ENCODE measurements at places on chromosomes 5 and 9. TPM values are rescaled to one million over a fixed set of nuclear protein-coding genes. Genes with fewer than 3 reads are reported as not detected.

- peaks cover 71% of the 10 kb centered on the region for H3K4me1 ChIP-seq
- H3K27me3 ChIP-seq, result no peaks in the 10 kb centered on the region
- H3K27ac ChIP-seq, result peak overlapping the region; percentile 81
- no peaks in the 10 kb centered on the region for H3K36me3 ChIP-seq
Observed at GRCh38 chr5:39475881-39476842, 51.4 kb upstream of the DAB2 start.

- no peak overlapping the region for H3K27ac ChIP-seq
- no peak for DNase-seq
- H3K4me1 ChIP-seq, result no peaks in the 10 kb centered on the region
Observed at GRCh38 chr9:31983895-31984294, 400.5 kb upstream of the ACO1 start.

DNA sequence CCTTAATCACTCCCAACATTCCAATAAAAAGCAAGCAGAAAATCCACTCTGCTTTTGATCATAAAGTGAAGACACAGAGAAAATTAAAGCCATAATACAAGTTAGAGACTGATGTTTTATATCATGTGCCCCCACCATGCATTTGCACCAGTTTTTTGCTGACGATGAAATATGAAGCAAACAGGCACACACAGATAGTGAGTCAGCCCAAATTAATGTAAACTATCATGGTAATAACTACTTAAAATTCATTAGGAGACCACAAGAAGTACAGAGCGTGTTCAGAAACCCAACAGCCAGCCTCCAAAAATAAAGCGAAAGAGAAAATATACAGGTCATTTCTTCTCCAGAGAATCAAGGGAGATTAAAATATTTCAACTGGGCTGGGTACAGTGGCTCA, 46.4 kb upstream of the KDM4C start:
- peak; percentile 18 for DNase-seq
- H3K36me3 ChIP-seq, result no peaks in the 10 kb centered on the region
- H3K27ac ChIP-seq, result no peak overlapping the region
- H3K4me1 ChIP-seq, result no peaks in the 10 kb centered on the region

- no peaks in the 10 kb centered on the region for H3K27me3 ChIP-seq
- DNase-seq, result peak; percentile 56
- H3K4me3 ChIP-seq, result no peak overlapping the region
- H3K36me3 ChIP-seq, result no peaks in the 10 kb centered on the region
- H3K4me1 ChIP-seq, result peaks cover 5% of the 10 kb centered on the region
Observed at GRCh38 chr9:137463931-137464290, 4.8 kb upstream of the NSMF start.

DNA sequence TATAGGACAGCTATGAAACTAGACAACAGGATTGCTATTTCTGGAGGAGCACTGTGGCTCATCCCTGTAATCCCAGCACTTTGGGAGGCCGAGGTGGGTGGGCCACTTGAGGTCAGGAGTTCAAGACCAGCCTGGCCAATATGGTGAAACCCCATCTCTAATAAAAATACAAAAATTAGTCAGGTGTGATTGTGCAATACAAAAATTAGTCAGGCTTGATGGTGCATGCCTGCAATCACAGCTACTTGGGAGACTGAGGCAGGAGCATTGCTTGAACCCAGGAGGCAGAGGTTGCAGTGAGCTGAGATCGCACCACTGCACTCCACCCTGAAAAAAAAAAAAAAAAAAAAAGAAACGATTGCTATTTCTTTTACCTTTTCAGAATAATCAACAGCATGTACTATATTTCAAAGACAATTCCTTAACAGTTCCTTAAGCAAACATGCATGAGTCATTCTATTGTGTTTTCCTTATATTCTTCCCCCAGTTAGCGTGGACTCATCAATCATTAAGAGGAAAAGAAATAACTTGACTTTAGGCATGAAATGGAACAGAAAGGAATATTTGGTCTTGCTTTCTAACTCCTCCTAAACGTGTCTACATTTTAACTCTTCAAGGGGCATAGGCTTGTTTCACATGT, 162.6 kb downstream of the TAF11L14 start:
- H3K4me3 ChIP-seq, result no peak overlapping the region
- H3K4me1 ChIP-seq, result no peaks in the 10 kb centered on the region
- DNase-seq, result no peak
- no peaks in the 10 kb centered on the region for H3K36me3 ChIP-seq
- no peaks in the 10 kb centered on the region for H3K27me3 ChIP-seq
- H3K27ac ChIP-seq, result no peak overlapping the region

GRCh38 chr5:134576386-134577021, 51.0 kb downstream of the JADE2 start:
- H3K27me3 ChIP-seq, result no peaks in the 10 kb centered on the region
- H3K4me1 ChIP-seq, result peaks cover 12% of the 10 kb centered on the region
- H3K4me3 ChIP-seq, result no peak overlapping the region
- peak; percentile 77 for DNase-seq

- H3K27me3 ChIP-seq, result no peaks in the 10 kb centered on the region
Observed at GRCh38 chr5:128399111-128399510, 138.9 kb downstream of the FBN2 start.

GRCh38 chr9:100352201-100352726, 478 bp downstream of the TEX10 start:
- H3K4me3 ChIP-seq, result peak overlapping the region; percentile 92
- peaks cover 9% of the 10 kb centered on the region for H3K4me1 ChIP-seq
- no peaks in the 10 kb centered on the region for H3K27me3 ChIP-seq
- no peaks in the 10 kb centered on the region for H3K36me3 ChIP-seq

- H3K27ac ChIP-seq, result peak overlapping the region; percentile 72
- peaks cover 51% of the 10 kb centered on the region for H3K4me1 ChIP-seq
- DNase-seq, result no peak
- H3K36me3 ChIP-seq, result no peaks in the 10 kb centered on the region
- H3K4me3 ChIP-seq, result no peak overlapping the region
- no peaks in the 10 kb centered on the region for H3K27me3 ChIP-seq
Observed at GRCh38 chr9:16825331-16825725, 45.1 kb downstream of the BNC2 start.

DNA sequence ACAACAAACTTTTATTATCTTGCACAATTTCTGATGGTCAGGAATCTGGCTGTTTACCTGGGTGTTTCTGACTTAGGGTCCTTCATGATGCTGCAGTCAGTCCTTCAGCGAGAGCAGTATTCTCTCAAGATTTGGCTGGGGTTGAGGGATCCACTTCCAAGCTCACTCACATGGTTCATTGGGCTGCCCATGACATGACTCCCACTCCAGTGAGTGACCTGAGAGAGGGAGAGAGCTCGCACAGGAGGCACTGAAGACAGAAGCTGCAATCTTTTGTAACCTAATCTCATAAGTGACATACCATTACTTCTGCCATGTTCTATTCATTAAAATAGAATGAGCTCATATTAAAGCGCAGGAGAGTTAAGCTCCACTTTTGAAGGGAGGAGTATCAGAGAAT, 212.6 kb downstream of the SPATA31D1 start:
- H3K4me1 ChIP-seq, result no peaks in the 10 kb centered on the region
- no peaks in the 10 kb centered on the region for H3K27me3 ChIP-seq
- H3K36me3 ChIP-seq, result no peaks in the 10 kb centered on the region
- no peak overlapping the region for H3K4me3 ChIP-seq

DNA sequence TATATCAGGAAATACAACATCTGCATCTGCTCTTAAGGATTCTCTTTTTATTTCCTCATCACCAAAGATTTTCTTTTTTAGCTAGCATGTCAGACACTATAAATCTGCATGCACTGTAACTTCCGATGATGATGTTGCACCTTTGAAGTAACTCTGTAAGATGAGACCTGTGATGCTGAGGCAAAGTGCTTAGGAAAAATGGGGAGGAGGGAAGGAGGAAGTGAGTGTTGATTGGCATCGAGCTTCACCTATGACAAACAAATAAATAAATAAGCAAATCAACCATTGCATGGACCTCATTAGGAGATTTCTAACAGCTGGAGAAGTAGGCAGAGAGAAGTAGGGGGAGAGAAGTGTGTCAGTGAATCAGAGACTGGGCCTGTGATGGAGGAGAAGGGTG, 52.6 kb downstream of the ENC1 start:
- H3K4me1 ChIP-seq, result no peaks in the 10 kb centered on the region
- H3K27ac ChIP-seq, result no peak overlapping the region
- no peaks in the 10 kb centered on the region for H3K27me3 ChIP-seq
- no peaks in the 10 kb centered on the region for H3K36me3 ChIP-seq

GRCh38 chr5:93622240-93622885, 39.3 kb downstream of the NR2F1 start:
- peak overlapping the region; percentile 58 for H3K27ac ChIP-seq
- no peaks in the 10 kb centered on the region for H3K36me3 ChIP-seq
- peak; percentile 90 for DNase-seq
- no peak overlapping the region for H3K4me3 ChIP-seq

- H3K27ac ChIP-seq, result no peak overlapping the region
- no peaks in the 10 kb centered on the region for H3K36me3 ChIP-seq
- H3K4me3 ChIP-seq, result no peak overlapping the region
- no peak for DNase-seq
Observed at GRCh38 chr9:14616188-14616982, 76.8 kb downstream of the ZDHHC21 start.

DNA sequence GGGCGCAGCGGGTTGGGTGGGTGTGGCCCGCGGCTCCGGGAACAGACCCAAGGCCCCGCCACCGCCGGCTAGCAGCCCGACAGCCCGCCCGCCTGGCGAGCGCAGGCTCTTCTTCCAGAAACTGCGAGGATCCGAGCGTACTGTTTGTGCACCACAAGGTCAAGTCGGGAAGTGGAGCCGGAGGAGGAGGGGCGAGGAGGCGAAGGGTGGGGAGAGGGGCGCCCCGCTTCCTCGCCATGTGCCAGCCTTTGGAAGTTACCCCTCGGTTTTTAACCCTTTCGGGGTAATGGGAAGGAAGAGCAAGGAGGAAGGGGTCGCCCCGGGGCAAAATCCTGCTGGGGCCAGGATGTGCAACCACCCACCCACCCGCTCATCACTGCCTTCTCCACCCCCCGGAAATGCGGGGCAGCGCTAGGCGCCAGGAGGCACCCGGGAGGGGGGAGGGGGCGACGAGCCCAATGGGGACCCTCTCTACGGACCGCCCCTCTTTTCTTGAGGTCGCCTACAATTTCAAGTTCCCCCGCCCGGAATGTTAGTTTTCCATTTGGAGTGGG, 1.1 kb upstream of the JADE2 start:
- peaks cover 14% of the 10 kb centered on the region for H3K4me1 ChIP-seq
- no peaks in the 10 kb centered on the region for H3K36me3 ChIP-seq
- H3K4me3 ChIP-seq, result peak overlapping the region; percentile 90
- peak; percentile 94 for DNase-seq

The CCDC183 gene
- total RNA-seq, result not detected

The EDIL3 gene
- total RNA-seq, result 406 TPM

The DPYSL3 gene
- 119 TPM for total RNA-seq

The UTP15 gene
- total RNA-seq, result 20.6 TPM
